ENCODE measurements at places on chromosomes 2 and 18.

- no peaks in the 10 kb centered on the region for H3K27me3 ChIP-seq
- no peaks in the 10 kb centered on the region for H3K36me3 ChIP-seq
- no peak overlapping the region for H3K4me3 ChIP-seq
- no peaks in the 10 kb centered on the region for H3K4me1 ChIP-seq
- H3K27ac ChIP-seq, result no peak overlapping the region
- DNase-seq, result no peak
Measured at GRCh38 chr2:147352264-147353071, 492.4 kb upstream of the ACVR2A start.

- no peaks in the 10 kb centered on the region for H3K36me3 ChIP-seq
- no peak overlapping the region for H3K27ac ChIP-seq
- no peak for DNase-seq
- H3K4me1 ChIP-seq, result no peaks in the 10 kb centered on the region
- no peak overlapping the region for H3K4me3 ChIP-seq
- no peaks in the 10 kb centered on the region for H3K27me3 ChIP-seq
Measured at GRCh38 chr2:239939736-239940483, 85.2 kb downstream of the NDUFA10 start.

GRCh38 chr2:32591669-32592463, 36.0 kb upstream of the TTC27 start:
- no peak overlapping the region for H3K4me3 ChIP-seq
- no peaks in the 10 kb centered on the region for H3K4me1 ChIP-seq
- H3K27ac ChIP-seq, result no peak overlapping the region
- DNase-seq, result no peak

DNA sequence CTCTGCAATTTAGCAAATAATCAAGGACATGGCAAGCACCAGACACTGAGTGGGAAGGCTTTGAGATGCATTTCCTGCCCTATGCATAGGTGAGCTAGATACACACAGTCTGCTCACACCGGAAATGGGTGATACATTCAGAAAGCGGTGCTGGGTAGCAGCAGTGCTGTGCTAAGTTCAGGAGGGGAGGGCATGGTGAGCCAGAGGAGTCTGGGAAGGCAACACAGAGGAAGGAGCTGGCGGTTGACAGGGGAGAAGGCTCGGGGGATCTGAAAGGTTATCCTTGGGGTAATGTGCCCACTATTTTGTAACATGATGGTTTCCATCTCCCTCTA, 57.4 kb upstream of the EPAS1 start:
- no peaks in the 10 kb centered on the region for H3K27me3 ChIP-seq
- no peaks in the 10 kb centered on the region for H3K36me3 ChIP-seq
- H3K4me1 ChIP-seq, result no peaks in the 10 kb centered on the region
- H3K27ac ChIP-seq, result no peak overlapping the region
- no peak overlapping the region for H3K4me3 ChIP-seq
- no peak for DNase-seq

DNA sequence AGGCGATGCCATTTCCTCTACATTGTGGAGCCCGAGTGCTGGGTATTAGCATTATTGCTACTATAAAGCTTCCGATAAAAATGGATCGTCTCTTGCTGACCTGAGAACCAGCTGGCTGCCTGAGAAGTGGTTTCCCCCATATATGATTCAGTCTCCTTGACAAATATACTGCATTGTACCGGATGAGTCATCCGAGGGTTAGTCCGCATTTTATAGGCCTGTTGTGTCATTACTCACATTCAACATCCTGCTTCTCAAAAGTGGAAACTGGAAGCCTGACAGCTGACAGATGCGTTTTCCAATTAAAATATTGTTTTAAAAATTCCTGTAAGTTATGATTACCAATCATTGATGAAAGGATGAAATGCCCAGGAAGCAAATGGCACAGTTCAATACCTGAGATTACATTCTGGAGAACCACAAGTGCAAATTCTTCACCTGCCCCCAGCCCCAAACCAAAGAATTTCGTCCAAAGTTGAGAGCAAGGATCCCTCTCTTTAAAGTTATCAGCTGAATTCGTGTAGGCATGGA, 65.7 kb downstream of the SPRED2 start:
- H3K27me3 ChIP-seq, result no peaks in the 10 kb centered on the region
- peak; percentile 53 for DNase-seq

DNA sequence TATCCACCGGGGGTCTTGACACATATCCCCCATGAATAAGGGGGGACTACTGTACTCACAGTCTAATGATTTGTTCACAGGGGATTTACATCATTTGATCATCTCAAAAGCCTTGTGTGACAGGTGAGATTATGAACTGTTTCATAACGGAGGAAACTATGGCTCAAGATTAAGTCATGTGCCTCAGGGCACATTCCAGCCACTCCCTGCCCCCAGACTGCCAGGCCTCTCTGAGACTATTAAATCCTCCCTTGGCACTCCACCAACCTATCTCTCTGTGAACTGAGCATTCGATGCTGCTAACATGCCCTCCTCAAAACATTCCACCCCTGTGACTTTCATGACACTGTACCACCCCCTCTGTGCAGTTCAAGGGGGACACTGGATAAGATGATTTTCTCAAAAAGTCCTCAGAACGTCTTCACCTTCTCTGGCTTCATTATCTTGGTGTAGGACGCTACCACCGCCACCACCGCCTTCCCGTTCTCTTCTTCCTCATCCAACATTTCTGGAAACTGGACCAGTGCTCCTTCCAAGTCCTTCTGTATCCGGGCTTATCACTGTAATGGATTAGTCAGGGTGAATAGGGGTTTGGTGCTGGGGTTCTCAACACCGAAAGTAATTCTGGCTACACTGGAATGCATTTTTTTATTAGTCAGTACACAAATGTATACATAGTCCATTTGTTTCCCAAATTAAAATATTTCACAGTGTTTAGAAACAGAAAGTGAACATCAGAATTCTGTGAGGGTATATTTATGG, 169.6 kb downstream of the KCNS3 start:
- H3K27ac ChIP-seq, result no peak overlapping the region
- no peak overlapping the region for H3K4me3 ChIP-seq
- H3K4me1 ChIP-seq, result no peaks in the 10 kb centered on the region
- no peak for DNase-seq

DNA sequence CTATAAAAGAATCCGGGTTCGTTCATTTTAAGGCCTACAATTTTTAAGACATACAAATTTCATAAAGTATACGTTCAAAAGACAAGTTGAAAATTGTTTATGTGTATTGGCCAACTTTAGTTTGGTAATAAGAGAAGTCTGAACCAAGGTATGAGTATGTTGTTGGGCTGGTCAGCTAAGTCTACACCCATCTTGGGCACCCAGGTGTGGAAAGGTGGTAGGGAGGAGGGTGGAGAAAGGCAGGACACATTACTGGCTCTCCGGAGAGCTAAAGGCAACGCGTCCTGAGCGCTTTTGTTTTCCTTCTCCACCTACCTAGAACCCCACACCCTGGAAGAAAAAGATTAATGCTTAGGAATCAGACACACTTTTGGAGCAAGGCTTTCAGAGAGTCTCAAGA, 899 bp upstream of the PELI1 start:
- H3K27me3 ChIP-seq, result no peaks in the 10 kb centered on the region
- H3K36me3 ChIP-seq, result no peaks in the 10 kb centered on the region
- DNase-seq, result no peak
- H3K4me3 ChIP-seq, result no peak overlapping the region
- H3K27ac ChIP-seq, result no peak overlapping the region
- H3K4me1 ChIP-seq, result no peaks in the 10 kb centered on the region

GRCh38 chr18:26556573-26556972, 8.2 kb upstream of the KCTD1 start:
- no peaks in the 10 kb centered on the region for H3K36me3 ChIP-seq
- no peak overlapping the region for H3K27ac ChIP-seq

- no peak overlapping the region for H3K27ac ChIP-seq
- peaks cover 17% of the 10 kb centered on the region for H3K4me1 ChIP-seq
- DNase-seq, result no peak
- H3K36me3 ChIP-seq, result no peaks in the 10 kb centered on the region
- no peaks in the 10 kb centered on the region for H3K27me3 ChIP-seq
Measured at GRCh38 chr2:36351736-36352349, 3.7 kb upstream of the CRIM1 start.

GRCh38 chr2:101983928-101984327, 7.8 kb upstream of the IL1R2 start:
- H3K4me3 ChIP-seq, result no peak overlapping the region
- no peak for DNase-seq
- H3K4me1 ChIP-seq, result no peaks in the 10 kb centered on the region
- no peak overlapping the region for H3K27ac ChIP-seq

GRCh38 chr18:59623456-59624368, 73.5 kb downstream of the CCBE1 start:
- H3K4me1 ChIP-seq, result peaks cover 18% of the 10 kb centered on the region
- peak overlapping the region; percentile 61 for H3K27ac ChIP-seq
- DNase-seq, result peak; percentile 50
- H3K36me3 ChIP-seq, result no peaks in the 10 kb centered on the region
- no peaks in the 10 kb centered on the region for H3K27me3 ChIP-seq

- H3K4me1 ChIP-seq, result peaks cover 16% of the 10 kb centered on the region
- DNase-seq, result no peak
- no peak overlapping the region for H3K4me3 ChIP-seq
- no peaks in the 10 kb centered on the region for H3K36me3 ChIP-seq
Measured at GRCh38 chr2:71719520-71720282, 266.3 kb downstream of the DYSF start.

DNA sequence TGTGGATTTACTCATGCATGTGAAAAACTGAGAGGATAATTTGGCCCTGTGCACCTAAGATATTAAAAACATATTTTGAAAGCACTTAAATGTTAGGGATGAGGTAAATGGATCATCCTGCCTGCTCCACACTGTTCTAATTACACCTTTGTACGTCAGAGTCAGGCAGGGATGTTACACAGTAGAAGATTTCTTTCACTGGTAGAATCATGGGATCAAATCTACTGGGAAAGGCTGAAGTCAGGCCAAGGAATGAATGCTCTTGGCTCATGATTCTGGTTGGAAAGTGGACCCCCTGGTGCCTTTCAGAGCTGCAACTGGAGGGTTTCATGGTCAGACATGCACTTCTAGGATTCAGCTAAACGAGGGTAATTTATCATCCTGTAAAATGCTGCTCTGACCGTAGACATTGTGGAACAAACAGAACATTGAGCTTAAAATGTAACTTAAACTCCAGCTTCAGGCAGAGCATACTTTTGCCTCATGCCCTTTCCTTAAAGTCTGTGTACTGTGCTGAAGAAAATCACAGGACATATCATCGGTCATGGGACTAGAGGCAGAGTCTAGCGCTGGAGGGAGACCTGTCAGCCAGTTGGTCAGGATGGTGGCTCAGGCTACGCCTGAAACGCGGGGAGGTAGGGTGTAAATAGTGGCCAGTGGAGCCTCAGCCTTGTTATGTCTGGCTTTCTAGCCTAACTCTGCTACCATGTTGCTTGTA, 4.9 kb downstream of the KCNE4 start:
- H3K36me3 ChIP-seq, result no peaks in the 10 kb centered on the region
- H3K27me3 ChIP-seq, result no peaks in the 10 kb centered on the region
- H3K4me3 ChIP-seq, result no peak overlapping the region

DNA sequence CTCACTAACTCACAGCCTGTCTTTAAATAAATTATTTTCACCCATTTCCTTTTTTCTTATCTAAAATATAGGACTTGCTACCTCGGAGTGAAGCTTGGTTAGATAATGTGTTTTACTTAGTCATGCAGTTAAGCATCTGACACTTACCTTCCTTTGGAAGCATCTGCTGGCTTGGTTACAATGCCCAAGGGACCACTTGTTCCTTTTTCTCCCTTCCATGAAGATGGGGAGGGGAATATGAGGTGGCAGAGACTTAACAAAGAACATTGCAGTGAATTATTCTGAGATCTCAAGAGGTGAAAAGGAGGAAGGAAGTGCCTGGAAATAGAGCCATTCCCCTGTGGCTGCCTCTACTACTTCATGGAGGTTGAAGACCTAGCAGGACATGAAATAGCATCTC, 145.4 kb upstream of the FOSL2 start:
- H3K27me3 ChIP-seq, result no peaks in the 10 kb centered on the region
- DNase-seq, result no peak
- H3K27ac ChIP-seq, result peak overlapping the region; percentile 3
- peaks cover 32% of the 10 kb centered on the region for H3K36me3 ChIP-seq

GRCh38 chr2:85959185-85959584, 70.4 kb upstream of the ST3GAL5 start:
- no peaks in the 10 kb centered on the region for H3K27me3 ChIP-seq
- DNase-seq, result no peak
- no peak overlapping the region for H3K4me3 ChIP-seq

- H3K4me1 ChIP-seq, result no peaks in the 10 kb centered on the region
- H3K27ac ChIP-seq, result no peak overlapping the region
- no peak overlapping the region for H3K4me3 ChIP-seq
- no peaks in the 10 kb centered on the region for H3K27me3 ChIP-seq
- no peaks in the 10 kb centered on the region for H3K36me3 ChIP-seq
- DNase-seq, result no peak
Measured at GRCh38 chr2:110790907-110791306, 58.5 kb downstream of the ACOXL start.

GRCh38 chr2:70779491-70779890, 11.0 kb downstream of the FIGLA start:
- H3K27ac ChIP-seq, result no peak overlapping the region
- H3K4me1 ChIP-seq, result no peaks in the 10 kb centered on the region
- DNase-seq, result no peak
- H3K27me3 ChIP-seq, result peaks cover 12% of the 10 kb centered on the region
- H3K4me3 ChIP-seq, result no peak overlapping the region

GRCh38 chr18:67239826-67240225, 276.7 kb downstream of the DSEL start:
- no peak overlapping the region for H3K27ac ChIP-seq
- no peaks in the 10 kb centered on the region for H3K27me3 ChIP-seq
- peaks cover 5% of the 10 kb centered on the region for H3K4me1 ChIP-seq
- H3K36me3 ChIP-seq, result no peaks in the 10 kb centered on the region
- no peak overlapping the region for H3K4me3 ChIP-seq

- H3K27me3 ChIP-seq, result no peaks in the 10 kb centered on the region
- H3K4me3 ChIP-seq, result no peak overlapping the region
- H3K4me1 ChIP-seq, result no peaks in the 10 kb centered on the region
Measured at GRCh38 chr2:136375017-136375901, 257.3 kb upstream of the CXCR4 start.

GRCh38 chr2:174546519-174547506, 50.8 kb downstream of the WIPF1 start:
- H3K27ac ChIP-seq, result no peak overlapping the region
- DNase-seq, result peak; percentile 26
- H3K4me1 ChIP-seq, result no peaks in the 10 kb centered on the region
- H3K36me3 ChIP-seq, result no peaks in the 10 kb centered on the region

- no peaks in the 10 kb centered on the region for H3K36me3 ChIP-seq
- H3K27ac ChIP-seq, result peak overlapping the region; percentile 36
- H3K27me3 ChIP-seq, result no peaks in the 10 kb centered on the region
- peak; percentile 54 for DNase-seq
Measured at GRCh38 chr2:241882091-241882625, 12.6 kb downstream of the RTP5 start.

DNA sequence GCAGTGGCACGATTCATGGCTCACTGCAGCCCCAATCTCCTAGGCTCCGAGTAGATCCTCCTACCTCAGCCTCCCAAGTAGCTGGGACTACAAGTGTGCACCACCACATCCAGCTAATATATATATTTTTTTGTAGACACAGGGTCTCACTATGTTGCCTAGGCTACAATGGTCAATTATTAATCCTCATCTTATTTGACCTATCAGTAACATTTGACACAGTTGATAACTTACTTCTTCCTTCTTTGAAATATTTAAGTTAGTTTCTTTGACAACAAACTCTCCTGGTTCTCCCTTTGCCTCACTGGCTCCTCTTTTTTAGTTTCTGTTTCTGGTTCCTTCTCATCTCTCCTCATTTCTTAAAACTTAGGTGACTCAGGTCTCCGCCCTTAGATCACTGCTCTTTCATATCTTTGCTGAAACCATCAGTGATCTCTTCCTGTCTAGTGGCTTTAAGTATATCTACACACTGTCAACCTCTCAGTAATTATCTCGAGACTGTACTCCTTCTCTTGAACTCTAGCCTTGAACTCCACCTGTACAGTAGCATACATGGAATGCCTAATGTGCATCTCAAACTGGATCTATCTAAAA, 11.5 kb downstream of the PGAP1 start:
- H3K4me3 ChIP-seq, result no peak overlapping the region
- no peaks in the 10 kb centered on the region for H3K4me1 ChIP-seq
- no peak for DNase-seq
